Endodermal cell (in vitro differentiated cells): ENCODE measurements at places on chromosomes 6 and 20. TPM values are rescaled to one million over a fixed set of nuclear protein-coding genes. Genes with fewer than 3 reads are reported as not detected.
A peak's percentile ranks its signal among the peaks of the same experiment; 100 is the strongest.

- peaks cover 6% of the 10 kb centered on the region for H3K36me3 ChIP-seq
- H3K4me1 ChIP-seq = no peaks in the 10 kb centered on the region
- no peaks in the 10 kb centered on the region for H3K27me3 ChIP-seq
- no peak for DNase-seq
Measured at GRCh38 chr6:2764610-2765165, 505 bp upstream of the WRNIP1 start.

DNA sequence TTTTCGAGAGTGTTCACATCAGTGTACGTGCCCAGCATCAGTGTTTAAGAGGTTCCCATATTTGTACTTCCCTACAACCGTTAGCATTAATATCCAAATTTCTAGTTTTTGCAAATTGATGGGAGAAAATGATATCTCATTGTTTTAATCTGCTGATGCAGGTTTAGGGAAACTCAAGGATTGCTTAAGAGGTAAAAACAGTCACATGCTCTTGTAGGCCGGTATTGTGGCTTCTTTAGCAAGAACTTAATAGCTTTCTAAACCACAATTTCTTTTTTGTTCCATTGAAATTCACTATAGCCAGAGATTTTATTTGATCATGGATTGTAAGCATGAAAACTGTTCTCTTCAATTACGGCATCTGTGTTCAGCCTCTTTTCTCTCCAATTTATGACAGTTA lies 29.5 kb downstream of the BEND6 start:
- no peaks in the 10 kb centered on the region for H3K4me1 ChIP-seq
- no peaks in the 10 kb centered on the region for H3K36me3 ChIP-seq
- DNase-seq = no peak
- no peak overlapping the region for H3K4me3 ChIP-seq

- H3K4me3 ChIP-seq = no peak overlapping the region
- no peak overlapping the region for H3K27ac ChIP-seq
- no peak for DNase-seq
- H3K36me3 ChIP-seq = no peaks in the 10 kb centered on the region
- H3K4me1 ChIP-seq = no peaks in the 10 kb centered on the region
Measured at GRCh38 chr6:164108092-164108491, 693.6 kb downstream of the QKI start.

GRCh38 chr20:16174311-16174710 lies 398.9 kb downstream of the KIF16B start:
- DNase-seq = no peak
- no peak overlapping the region for H3K27ac ChIP-seq
- no peaks in the 10 kb centered on the region for H3K36me3 ChIP-seq
- no peak overlapping the region for H3K4me3 ChIP-seq

DNA sequence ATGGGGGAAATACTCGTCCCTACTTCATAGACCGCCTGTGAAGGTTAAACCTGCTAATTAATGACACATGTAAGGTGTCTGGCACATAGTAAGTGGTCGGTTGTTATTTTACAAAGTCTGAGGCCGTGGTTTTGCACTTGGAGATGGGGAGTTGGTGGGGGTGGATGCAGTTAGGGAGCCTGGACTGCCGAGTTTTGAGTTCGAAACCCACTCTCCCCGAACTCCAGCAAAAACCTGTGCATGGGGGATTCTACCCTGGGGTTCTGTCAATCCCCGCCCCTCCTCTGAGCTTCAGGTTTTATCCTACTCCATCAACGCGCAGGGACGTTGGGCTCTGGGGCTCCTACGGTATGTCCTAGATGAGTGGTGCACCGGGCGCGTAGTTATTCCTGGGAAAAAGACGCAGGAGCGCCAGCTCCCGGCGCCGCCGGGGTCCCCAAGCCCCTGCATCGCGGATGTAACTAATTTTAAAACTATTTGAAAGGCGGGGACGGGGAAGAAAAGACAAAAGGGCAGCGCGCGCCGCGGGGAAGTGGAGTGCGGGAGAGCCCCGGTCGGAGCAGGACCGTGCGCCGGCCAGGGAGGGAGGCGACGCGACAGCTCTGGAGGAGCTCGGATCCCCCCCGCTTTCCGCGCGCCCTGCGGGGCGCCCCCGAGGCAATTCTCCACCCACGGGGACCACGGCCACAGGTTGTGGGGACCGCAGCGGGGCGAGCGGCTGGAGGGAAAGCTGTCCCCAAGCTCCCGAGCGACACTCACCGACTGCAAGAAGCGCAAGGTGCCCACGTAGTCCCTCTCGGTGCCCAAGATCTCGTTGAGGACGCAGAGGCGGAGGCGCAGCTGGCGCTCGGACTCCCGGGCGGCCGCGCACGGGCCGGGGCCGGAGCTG lies 672 bp downstream of the PREX1 start:
- peaks cover 9% of the 10 kb centered on the region for H3K27me3 ChIP-seq
- peak; percentile 78 for DNase-seq
- H3K27ac ChIP-seq = peak overlapping the region; percentile 69
- H3K4me1 ChIP-seq = peaks cover 16% of the 10 kb centered on the region
- H3K4me3 ChIP-seq = peak overlapping the region; percentile 96

GRCh38 chr6:102986086-102986485 lies 1592.6 kb downstream of the GRIK2 start:
- no peaks in the 10 kb centered on the region for H3K36me3 ChIP-seq
- H3K4me3 ChIP-seq = no peak overlapping the region
- no peaks in the 10 kb centered on the region for H3K27me3 ChIP-seq
- DNase-seq = no peak

GRCh38 chr6:47288267-47289090 lies 21.2 kb downstream of the TNFRSF21 start:
- peak; percentile 67 for DNase-seq
- no peaks in the 10 kb centered on the region for H3K27me3 ChIP-seq
- peaks cover 74% of the 10 kb centered on the region for H3K36me3 ChIP-seq
- H3K4me1 ChIP-seq = peaks cover 5% of the 10 kb centered on the region
- no peak overlapping the region for H3K4me3 ChIP-seq
- no peak overlapping the region for H3K27ac ChIP-seq

- no peaks in the 10 kb centered on the region for H3K4me1 ChIP-seq
- H3K4me3 ChIP-seq = no peak overlapping the region
- DNase-seq = peak; percentile 26
- H3K27me3 ChIP-seq = no peaks in the 10 kb centered on the region
- peaks cover 8% of the 10 kb centered on the region for H3K36me3 ChIP-seq
Measured at GRCh38 chr20:3758566-3758965, 9.0 kb downstream of the ADISSP start.

LTB gene
- total RNA-seq = 1.2 to 10.6 TPM (median 1.3 TPM) in 3 replicates
